ENCODE measurements at places on chromosomes 2 and 18.
A peak's percentile ranks its signal among the peaks of the same experiment; 100 is the strongest.

GRCh38 chr2:135863233-135863632 is 13.0 kb downstream of the MCM6 start:
- DNase-seq = no peak

DNA sequence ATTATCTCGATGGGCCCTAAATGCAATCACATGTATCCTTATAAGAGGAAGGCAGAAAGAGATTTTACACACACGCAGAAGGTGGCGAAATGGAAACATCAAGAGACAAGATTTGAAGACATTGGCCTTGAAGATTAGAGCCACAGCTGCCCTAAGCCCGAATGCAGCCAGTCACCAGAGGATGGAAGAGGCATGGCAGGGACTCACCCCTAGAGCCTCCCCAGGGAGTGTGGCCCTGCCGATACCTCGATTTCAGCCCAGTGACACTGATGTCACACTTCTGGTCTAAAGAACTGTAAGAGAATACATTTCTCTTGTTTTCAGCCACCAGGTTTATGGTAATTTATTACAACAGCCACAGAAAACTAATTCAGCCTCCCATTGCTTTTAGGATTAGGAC is 17.4 kb downstream of the TTC39C start:
- DNase-seq = no peak

DNA sequence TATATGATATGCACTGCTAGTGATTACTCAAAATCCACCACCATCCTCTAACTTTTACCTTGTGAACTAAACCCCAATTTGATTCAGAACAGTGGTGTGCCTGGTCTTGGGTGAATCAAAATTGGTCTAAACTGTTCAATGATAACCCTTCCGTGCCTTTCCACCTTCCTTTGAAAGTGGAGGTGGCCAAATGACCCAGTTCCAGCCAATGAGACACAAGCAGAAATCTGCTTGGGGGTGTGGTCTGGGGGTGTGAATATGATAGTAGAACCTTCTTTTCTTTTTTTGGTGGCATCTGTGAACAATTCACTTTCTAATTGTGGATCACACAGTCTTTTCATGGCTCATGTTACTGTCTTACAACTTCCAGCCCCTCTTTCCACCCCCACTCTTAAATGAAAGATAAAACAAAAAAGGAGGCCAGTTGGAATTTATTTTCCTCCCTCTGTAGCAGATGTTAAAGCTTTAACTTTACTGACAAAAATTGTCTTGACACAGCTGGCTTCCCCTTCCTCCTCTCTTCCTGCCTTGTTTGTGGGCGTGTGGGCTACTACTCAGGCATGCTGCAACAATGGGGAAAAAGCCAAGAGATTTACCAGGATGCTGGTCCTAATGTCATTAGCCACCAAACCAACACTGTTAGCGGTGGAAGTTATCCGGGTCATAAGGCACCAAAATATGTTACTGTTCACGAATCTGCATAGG is 58.8 kb upstream of the ANKRD44 start:
- peak; percentile 46 for DNase-seq

DNA sequence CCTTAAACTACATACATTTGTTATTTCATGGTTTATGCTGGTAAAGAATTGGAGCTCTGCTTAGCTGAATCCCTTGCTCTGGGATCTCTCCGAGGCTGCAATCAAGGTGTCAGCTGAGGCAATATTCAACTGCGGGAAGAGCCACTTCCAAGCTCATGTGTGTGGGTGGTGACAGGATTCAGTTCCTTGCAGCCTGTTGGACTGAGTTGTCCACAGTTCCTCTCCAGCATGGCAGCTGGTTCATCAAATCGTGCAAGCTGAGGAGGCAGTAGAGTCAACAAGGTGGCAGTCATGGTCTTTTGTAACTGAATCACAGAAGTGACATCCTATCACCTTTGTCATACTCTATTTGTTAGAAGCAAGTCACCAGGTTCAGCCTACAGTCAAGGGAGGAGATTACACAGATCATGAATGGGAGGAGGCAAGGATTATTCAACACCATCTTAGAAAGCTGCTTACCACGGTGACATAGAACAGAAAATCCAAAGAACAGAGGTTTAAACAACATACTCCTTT is 56.9 kb downstream of the CTIF start:
- peak; percentile 13 for DNase-seq

GRCh38 chr2:102667072-102667471 is 47.7 kb downstream of the SLC9A2 start:
- no peak for DNase-seq

GRCh38 chr2:134120406-134120732 is 133.5 kb upstream of the MGAT5 start:
- no peak for DNase-seq

- no peak for DNase-seq
Observed at GRCh38 chr2:197010200-197011020, 83.9 kb upstream of the PGAP1 start.

DNA sequence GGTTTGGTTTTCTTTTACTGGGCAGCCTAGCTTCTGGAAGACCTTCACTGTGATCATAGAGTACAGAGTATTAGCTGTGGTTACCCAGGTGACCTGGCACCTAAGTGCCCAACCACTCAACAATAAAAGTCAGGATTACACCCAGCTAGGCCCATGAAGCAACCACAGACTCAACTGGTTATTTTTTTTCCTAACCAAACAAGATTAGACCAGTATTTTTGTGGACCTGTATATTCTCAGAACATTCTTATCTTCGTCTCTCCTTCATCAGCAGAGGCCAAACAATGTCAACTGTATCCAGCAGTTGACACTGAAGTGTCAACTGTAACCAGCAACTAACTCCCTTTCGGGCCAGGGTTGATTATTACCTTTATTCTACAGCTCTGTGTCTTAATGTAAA is 289.2 kb upstream of the SLC39A10 start:
- DNase-seq = no peak

DNA sequence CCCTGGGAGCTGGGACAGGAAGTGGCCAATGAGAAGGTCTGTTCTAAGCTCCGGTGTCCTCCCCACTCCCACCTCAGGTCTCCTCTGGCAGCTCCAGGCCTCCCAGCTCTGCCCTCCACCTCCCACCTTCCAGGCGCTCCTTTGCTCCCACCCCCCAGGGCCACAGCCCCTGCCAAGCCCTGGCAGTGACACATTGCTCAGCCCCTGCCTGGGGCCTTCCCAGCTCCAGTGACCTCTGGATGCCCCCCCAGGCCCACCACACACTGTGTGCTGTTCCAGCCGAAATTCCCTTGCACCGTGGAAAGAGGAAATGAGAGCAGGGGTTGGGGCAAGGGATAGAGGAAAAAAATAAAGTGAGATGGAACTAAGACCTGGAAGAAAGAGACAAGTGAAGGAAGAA is 289.6 kb downstream of the CYP26B1 start:
- DNase-seq = no peak

DNA sequence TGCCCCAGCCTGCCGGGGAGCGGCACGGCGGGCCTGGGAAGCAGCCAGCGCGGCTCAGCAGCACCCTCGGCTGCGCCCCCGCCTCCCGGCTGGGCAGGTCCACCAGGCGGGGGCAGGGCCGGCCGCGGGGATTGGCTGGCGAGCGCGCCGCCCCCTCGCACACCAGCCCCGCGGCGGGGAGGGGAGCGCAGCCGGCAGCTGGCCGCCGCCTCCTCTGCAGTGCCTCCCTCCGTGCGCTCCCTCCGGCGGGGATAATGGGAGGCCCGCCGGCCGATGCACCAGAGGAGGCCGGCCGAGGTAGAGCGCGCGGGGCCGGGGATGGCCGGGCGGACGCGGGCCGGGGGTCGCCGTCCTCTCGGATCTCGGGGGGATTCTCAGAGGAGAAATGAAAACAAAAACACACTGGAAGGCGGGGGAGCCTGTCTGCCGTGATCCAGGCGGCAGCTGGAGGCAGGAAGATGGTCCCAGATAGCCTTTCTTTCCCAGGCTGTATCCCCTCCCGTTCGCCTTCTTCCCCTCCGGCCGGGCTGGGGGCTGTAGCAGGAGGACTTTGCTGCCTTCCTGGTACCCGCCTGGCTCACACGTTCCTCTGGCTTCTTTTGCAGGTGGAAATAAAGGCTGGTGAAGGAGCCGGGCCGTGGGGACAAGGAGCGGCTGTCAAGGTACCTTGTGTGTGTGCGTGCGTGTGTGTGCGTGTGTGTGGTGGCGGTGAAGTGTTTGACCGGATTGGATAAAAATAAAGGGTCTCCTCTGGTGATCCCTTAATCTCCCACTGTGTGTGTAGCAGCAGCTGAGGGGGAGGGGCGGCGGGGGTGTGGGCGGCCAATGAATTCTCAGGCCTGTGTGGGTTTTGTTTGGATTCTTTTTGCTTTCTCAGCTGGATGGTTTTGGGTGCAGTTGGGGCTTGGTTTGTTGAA is 18.1 kb downstream of the TET3 start:
- DNase-seq = peak; percentile 56

DNA sequence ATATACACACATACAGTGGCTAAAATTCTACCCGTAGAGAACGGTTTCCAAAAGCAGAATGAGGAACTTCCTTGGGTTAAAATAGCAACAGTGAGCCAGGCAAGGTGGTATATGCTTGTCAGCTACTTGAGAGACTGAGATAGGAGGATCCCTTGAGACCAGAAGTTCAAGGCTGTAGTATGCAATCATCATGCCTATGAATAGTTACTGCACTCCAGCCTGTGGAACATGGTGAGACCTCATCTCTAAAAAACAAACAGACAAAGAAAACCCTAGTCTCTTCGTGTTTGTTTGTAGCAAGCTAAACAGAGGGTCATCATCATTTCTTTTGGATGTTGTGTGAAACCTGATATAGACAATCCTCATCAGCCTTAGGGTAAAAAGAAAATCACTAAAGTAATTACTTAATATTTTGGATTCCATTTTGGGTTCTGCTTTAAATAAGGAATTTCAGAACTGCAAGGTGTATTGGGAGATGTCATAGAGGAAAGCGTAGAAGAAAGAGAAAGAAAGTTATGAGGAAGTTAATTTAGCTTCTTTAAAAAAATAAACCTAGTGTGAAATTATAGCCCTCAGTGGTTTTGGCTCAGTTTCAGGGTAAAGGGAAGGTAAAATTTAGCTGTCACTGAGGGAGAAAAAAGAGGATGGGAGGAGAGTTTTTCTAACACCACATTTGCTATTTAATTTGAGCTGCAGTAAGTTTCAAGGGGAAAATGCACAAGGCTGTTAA is 46.5 kb downstream of the PLEK start:
- no peak for DNase-seq

GRCh38 chr2:119242276-119243119 is 18.9 kb downstream of the STEAP3 start:
- no peak for DNase-seq

DNA sequence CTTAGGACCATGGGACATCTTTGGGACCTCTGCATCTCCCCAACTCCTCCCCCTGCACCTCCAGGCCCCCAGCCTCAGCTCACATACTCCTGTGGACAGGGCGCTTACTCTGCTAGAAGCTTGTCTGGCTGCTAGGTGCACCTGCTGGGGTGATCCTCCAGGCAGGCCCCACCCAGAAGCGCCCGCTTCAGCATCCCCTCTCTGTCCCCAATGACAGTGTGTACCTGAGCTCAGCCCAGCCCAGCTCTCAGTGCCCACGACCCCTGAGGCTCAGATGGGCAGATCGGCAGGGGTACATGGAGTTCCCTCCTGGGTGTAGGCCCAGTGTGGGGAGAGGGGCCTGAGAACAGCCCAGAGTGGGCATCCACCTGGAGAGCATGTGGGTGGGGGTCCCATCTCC is 5.9 kb downstream of the TEKT4 start:
- DNase-seq = no peak

DNA sequence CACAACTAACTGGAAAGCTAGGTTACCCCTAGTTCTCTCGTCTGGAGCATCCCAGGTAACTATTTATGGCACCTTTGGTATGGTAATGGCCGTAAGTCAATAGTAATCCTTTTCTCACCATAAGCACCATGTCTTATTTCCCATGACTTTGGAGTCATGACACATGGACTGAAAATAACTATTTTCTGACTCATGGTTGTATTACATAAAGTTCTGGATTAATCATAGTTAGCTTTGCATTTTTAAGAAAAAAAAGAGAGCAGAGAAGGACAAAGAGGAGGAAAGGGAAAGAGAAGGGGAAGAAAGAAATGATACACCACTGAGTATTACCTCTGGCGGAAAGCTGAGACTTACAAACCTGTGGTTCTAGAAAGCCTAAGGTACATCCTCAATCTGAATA is 99.3 kb downstream of the BIN1 start:
- DNase-seq = no peak

DNA sequence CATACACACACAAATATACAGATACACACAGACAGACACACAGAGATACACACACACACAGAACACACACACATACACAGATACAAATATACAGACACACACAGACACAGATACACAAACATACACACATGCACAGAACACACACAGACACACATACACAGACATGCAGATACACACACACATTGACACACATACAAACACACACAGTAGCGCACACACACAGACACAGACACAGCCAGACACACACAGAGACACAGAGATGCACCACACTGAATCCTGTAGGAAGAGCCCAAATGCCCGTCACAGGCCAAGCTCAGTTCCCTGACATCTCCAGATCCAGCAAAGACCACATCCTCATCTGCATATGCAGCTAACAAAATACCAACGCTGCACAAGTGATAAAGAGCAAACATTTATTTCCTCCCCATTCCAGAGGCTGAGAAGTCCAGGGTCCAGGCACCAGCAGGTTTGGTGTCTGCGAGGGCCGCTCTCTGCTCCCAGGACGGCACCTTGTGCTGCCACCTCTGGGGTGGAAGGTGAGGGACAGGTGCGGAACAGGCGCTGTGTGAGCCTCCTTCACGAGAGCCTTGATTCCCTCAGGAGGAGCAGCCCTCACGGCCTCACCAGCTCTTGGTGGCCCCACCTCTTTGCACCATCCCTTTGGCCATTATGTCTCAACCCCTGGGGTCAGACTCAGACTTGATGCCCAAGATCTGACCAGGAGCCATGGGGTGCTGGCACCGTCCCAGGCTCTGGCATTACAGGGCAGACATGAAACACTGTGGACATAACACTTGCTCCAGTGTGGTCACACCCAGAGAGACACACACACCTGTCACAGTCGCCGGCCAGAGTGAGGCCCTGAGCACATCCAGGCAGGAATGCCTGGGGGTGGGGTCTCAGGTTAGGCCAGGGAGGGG is 108.7 kb downstream of the NDUFA10 start:
- DNase-seq = no peak

GRCh38 chr2:158239271-158239670 is 137.6 kb downstream of the UPP2 start:
- DNase-seq = no peak

- DNase-seq = no peak
Observed at GRCh38 chr2:79882548-79882947, 369.7 kb downstream of the CTNNA2 start.

- DNase-seq = no peak
Observed at GRCh38 chr2:173544641-173545363, 190.1 kb downstream of the CDCA7 start.

- peak; percentile 69 for DNase-seq
Observed at GRCh38 chr2:233443511-233444183, 89.4 kb downstream of the DGKD start.

- DNase-seq = no peak
Observed at GRCh38 chr18:48835119-48835518, 115.6 kb downstream of the SMAD7 start.

DNA sequence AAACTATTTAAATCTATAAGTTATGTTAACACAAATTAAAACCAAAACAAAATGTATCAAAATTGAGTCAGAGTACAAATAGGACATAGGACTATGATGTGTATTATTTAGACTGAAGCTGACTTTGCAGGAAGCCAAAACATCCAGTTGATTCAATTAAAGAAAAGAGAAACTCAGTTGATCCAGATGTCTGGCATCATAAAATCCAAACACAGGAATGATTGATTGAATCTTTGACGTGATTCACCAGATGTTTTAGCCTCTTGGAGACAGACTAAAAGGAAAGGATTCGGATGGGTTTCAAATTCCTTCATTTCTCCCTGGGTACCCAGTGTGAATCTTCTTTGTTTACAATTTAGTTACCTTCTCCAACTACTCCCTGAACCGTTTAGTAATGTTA is 272.9 kb downstream of the IRS1 start:
- DNase-seq = no peak

- DNase-seq = peak; percentile 60
Observed at GRCh38 chr2:97740590-97741182, 27.3 kb downstream of the ZAP70 start.

Data from inflammatory macrophage (primary cell).